ENCODE measurements at places on chromosomes 13 and 19.

DNA sequence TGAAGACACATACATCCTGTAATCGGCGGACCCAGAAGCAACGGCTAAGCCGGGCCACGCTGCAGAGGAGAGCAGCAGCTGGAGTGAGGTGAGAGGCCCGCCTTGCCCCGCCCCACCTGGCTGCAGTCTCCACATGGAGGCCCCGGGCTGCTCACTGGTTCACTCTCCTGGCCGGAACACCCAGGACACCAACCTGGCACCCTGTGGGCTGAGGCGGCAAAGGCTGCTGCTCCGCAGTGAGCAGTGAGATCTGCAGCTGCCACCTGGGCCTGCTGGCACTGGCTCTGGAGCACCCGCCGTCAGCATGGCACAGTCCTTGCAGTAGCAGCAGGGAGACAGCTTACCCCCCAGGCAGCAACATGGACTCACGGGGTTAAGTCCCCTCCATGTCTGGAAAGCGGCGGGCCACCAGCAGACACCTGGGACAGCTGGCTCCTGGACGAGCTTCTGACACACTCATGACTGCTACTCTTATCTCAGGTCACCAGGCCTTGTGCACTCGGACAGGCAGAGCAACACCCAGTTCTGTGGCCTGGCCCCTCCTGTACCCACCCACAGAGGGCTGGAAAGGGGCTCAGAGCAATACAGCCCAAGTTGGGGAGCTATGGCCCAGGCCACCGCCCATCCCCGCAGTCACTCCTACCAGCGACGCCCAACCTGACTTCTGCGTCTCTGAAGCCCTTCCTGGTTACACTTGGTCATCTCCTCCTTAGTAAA is 13.2 kb upstream of the KPTN start:
- no peak for DNase-seq

DNA sequence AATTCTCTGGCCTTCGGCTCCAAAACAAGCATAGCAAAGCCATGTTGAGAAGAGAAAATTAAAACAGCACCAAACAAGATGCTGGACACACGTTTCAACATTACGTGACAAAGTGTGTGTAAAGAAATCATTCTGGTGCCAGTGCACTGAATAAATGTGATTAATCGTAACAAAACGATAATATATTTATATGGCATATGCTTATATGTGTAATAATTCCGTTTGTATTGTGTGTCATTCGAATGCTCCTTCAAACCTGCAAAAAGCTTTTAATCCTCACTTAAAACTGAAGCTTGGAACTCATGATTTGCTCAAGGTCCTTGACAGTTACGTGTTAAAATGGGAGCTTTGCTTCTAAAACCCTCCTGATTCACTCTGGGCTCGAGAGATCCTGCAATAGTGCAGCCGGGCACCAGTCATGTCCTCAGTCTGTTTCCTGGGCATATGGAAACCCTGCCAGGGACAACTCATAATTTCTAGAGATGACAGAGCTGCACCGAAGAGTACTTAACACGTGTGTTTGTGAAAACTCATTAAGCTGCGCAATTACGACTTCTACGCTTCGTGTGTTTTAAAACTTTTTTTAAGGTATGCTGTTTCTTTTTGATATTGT is 731 bp upstream of the AKAP8L start:
- DNase-seq: no peak

- DNase-seq: no peak
These were observed 85.9 kb downstream of the TSHZ3 start for GRCh38 chr19:31263328-31263727.

GRCh38 chr13:98651744-98652143 is 74.8 kb upstream of the STK24 start:
- DNase-seq: no peak

DNA sequence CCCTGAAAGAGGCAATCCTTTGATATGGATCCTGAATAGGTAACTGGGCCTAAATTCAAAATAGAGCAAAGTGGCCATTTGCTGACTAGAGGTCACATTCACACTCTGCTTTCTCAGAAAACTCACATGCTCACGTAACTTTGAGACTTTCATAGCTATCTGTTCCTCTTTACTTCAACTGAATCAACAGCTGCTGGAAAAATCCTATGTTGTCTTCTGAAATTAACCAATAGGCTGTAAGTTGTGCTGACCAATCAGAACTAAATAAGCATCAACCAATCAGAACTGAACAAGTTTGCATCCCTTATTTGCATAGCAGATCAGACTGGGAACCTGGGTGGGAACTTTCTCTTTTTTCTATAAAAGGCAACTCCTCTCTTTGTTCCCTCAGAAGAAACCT is 24.0 kb upstream of the TBC1D4 start:
- DNase-seq: no peak

GRCh38 chr13:46170687-46171086 is 11.3 kb downstream of the LCP1 start:
- peak; percentile 74 for DNase-seq

GRCh38 chr13:46178143-46178542 is 3.8 kb downstream of the LCP1 start:
- peak; percentile 48 for DNase-seq

DNA sequence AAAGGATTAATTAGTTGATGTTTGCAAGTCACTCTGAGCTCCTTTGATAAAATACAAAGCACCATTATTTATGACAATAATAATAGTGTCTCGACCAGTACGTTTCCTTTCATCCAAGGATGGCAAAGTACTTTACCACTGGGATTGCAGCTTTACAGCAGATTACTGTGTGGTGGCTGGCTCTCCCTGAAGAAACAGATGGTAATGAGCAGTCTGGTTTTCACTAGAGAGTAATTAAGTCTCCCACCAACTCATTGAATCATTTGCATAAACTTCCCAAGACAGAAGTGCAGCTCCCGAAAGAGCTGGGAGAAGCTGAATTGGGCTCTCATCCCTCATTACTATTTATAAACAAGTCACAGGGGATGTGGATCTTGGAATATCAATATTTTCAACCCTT is 48.7 kb downstream of the KLF5 start:
- DNase-seq: no peak

Data from SIG-M5 (cell line).